ENCODE measurements at places on chromosomes 7 and 10. TPM values are rescaled to one million over a fixed set of nuclear protein-coding genes. Genes with fewer than 3 reads are reported as not detected.

DNA sequence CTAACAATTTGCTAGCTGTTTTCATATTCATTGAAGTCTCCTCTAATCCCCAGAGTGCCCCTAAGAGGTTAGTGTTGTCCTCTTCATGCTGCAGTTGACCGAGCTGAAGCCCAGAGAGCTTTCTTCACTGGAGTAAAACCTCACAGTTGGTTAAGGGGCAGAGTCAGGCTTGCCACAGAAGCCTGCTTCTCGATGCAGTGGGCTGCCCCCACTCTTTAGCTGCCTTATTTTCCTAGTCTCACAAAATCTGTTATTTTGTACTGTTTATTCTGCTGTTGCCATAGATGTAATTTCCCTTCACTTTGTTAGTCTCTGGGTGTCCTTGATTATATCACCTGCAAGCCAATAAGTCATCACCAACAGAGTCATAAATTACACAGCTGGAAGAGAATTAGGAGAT lies 56.3 kb upstream of the ZPBP start:
- no peaks in the 10 kb centered on the region for H3K27me3 ChIP-seq
- DNase-seq: no peak
- no peak overlapping the region for H3K27ac ChIP-seq
- no peaks in the 10 kb centered on the region for H3K4me1 ChIP-seq
- H3K36me3 ChIP-seq: no peaks in the 10 kb centered on the region

DNA sequence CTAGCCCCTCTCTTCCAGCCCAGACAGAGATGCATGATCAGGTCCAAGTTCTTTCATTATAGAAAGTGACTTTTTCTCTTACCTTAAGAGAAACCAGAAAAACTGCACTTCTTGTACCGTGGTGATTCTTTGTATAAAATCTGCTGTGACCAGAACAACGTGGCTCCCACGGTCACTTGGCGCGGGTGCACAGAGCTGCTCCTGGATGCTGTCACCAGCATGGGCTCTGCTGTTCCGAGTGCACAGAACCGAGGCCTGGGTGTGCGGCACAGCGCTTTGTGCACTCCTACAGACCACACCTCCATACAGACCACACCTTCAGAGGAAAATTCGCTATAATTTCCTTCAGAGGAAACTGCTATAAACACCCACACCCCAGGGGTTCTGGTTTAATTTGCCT lies 26.0 kb downstream of the VIPR2 start:
- H3K27ac ChIP-seq: no peak overlapping the region
- no peak for DNase-seq
- H3K36me3 ChIP-seq: no peaks in the 10 kb centered on the region
- no peak overlapping the region for H3K4me3 ChIP-seq
- H3K4me1 ChIP-seq: peaks cover 18% of the 10 kb centered on the region

GRCh38 chr7:126791306-126791705 lies 461.4 kb downstream of the GRM8 start:
- H3K4me1 ChIP-seq: no peaks in the 10 kb centered on the region
- no peak for DNase-seq
- no peaks in the 10 kb centered on the region for H3K27me3 ChIP-seq
- no peaks in the 10 kb centered on the region for H3K36me3 ChIP-seq

GRCh38 chr7:9175871-9176270 lies 742.5 kb downstream of the NXPH1 start:
- H3K4me3 ChIP-seq: no peak overlapping the region
- H3K27ac ChIP-seq: no peak overlapping the region
- no peak for DNase-seq
- no peaks in the 10 kb centered on the region for H3K27me3 ChIP-seq
- no peaks in the 10 kb centered on the region for H3K36me3 ChIP-seq

- no peaks in the 10 kb centered on the region for H3K4me1 ChIP-seq
- H3K36me3 ChIP-seq: no peaks in the 10 kb centered on the region
- DNase-seq: no peak
- H3K27ac ChIP-seq: no peak overlapping the region
- H3K27me3 ChIP-seq: no peaks in the 10 kb centered on the region
- H3K4me3 ChIP-seq: no peak overlapping the region
Observed at GRCh38 chr7:93551931-93552330, 22.6 kb downstream of the CALCR start.

GRCh38 chr10:26527018-26527417 lies 88.9 kb downstream of the APBB1IP start:
- no peaks in the 10 kb centered on the region for H3K4me1 ChIP-seq
- DNase-seq: no peak
- no peaks in the 10 kb centered on the region for H3K27me3 ChIP-seq

Gene NPFFR1
- not detected for total RNA-seq

Gene ZNF12
- 49.8 TPM for total RNA-seq

DNA sequence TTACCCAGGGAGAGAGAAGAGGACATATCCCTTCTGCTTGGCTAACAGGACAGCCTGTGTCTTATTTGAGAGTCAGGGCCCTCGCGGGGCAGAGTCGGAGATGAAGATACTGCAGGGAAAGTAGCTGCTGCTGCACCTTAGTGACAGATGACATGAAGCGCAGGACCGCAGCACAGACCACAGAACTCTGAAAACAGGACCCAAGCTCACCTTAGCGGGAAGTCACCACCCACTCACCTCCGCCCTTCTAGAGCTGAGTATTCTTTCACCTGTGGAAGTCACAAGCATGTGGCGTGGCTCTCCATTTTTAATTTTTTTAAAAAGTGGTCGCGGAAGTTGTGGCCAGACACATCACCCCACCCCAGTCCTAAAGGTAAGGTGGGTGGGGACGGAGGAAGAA lies 191.4 kb downstream of the FAM107B start:
- no peak overlapping the region for H3K27ac ChIP-seq
- H3K4me1 ChIP-seq: peaks cover 13% of the 10 kb centered on the region
- no peak for DNase-seq
- no peak overlapping the region for H3K4me3 ChIP-seq
- H3K36me3 ChIP-seq: no peaks in the 10 kb centered on the region

DNA sequence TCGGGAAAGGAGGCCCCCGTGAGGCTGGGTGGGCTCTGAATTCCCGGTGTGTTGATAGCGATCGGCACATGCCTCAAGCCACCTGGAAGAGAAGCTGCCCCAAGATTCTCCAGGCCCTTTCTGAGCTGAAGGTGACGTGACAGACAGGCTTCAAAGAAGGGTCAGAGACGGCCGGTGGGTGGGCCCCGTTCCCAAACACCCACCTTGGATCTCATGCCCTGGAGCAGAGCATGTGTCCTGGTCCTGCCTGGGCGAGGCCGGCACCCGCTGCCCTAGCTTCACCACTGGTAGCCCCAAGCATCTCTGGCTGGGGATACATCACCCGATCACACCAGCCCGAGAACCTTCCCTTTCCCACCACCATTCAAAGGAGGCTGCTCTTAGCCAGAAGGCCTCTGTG lies 399.0 kb downstream of the DNAJB6 start:
- no peaks in the 10 kb centered on the region for H3K4me1 ChIP-seq
- DNase-seq: no peak
- H3K27ac ChIP-seq: no peak overlapping the region
- no peak overlapping the region for H3K4me3 ChIP-seq
- no peaks in the 10 kb centered on the region for H3K27me3 ChIP-seq
- H3K36me3 ChIP-seq: no peaks in the 10 kb centered on the region

DNA sequence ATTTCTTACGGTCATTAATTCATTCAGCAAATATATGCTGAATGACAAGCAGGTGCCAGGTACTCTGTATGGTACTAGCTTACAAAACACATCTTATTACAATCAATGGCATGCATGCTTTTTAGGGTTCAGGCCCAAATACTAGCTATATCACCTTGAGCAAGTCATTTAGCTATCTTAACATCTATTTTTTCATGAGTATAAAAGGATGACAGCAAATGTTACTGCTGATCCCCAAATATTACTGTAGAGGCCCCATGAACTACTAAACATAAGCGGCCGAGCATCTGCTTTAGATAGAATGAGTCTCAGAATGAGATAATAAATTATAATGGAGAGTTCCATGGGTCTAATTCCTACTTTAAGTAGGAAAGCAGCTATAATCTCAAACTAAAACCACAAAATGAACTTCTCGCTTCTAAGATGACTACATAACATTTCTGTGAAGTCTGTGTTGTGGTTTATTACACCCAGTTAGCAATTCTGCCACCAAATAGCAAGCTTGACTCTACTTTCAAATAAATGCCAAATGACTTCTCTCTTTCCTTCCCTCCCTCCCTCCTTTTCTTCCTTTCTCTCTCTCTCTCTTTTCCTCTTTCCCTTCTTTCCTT lies 113.7 kb upstream of the LRRN3 start:
- DNase-seq: no peak
- H3K36me3 ChIP-seq: no peaks in the 10 kb centered on the region
- no peak overlapping the region for H3K4me3 ChIP-seq
- no peaks in the 10 kb centered on the region for H3K27me3 ChIP-seq
- H3K4me1 ChIP-seq: no peaks in the 10 kb centered on the region
- no peak overlapping the region for H3K27ac ChIP-seq

Gene NKX2-3
- total RNA-seq: not detected

Gene GHRHR
- not detected for total RNA-seq

GRCh38 chr7:80548840-80549530 lies 37.1 kb upstream of the GNAT3 start:
- H3K27me3 ChIP-seq: no peaks in the 10 kb centered on the region
- no peak overlapping the region for H3K4me3 ChIP-seq
- H3K27ac ChIP-seq: no peak overlapping the region
- peaks cover 19% of the 10 kb centered on the region for H3K4me1 ChIP-seq
- H3K36me3 ChIP-seq: no peaks in the 10 kb centered on the region
- no peak for DNase-seq

GRCh38 chr10:94172332-94172731 lies 178.6 kb downstream of the PLCE1 start:
- H3K27me3 ChIP-seq: no peaks in the 10 kb centered on the region
- H3K4me3 ChIP-seq: no peak overlapping the region
- no peaks in the 10 kb centered on the region for H3K4me1 ChIP-seq
- DNase-seq: no peak
- no peak overlapping the region for H3K27ac ChIP-seq

GRCh38 chr10:63697956-63698786 lies 177.0 kb downstream of the REEP3 start:
- H3K36me3 ChIP-seq: no peaks in the 10 kb centered on the region
- no peak for DNase-seq
- H3K4me3 ChIP-seq: no peak overlapping the region

Gene NEUROG3
- not detected for total RNA-seq

Gene KCNH2
- 6.4 TPM for total RNA-seq

Measured in vagina (tissue), 2 donors.